Activated naive CD8-positive, alpha-beta T cell treated with anti-CD3 and anti-CD28 coated beads for 36 hours (primary cell): ENCODE measurements at places on chromosomes 11 and 22. TPM values are rescaled to one million over a fixed set of nuclear protein-coding genes. Genes with fewer than 3 reads are reported as not detected.

The KRTAP5-9 gene
- total RNA-seq, result not detected

The LINC01488 gene
- total RNA-seq, result not detected

The TBX10 gene
- total RNA-seq, result not detected

The SMCO4 gene
- total RNA-seq, result 6.8 TPM

The TSPAN18 gene
- total RNA-seq, result 1.2 TPM

The OR52H1 gene
- total RNA-seq, result not detected

The SVIP gene
- total RNA-seq, result 79.4 TPM

The OR52L1 gene
- not detected for total RNA-seq

The SCGB1D2 gene
- total RNA-seq, result not detected

The SLC22A25 gene
- not detected for total RNA-seq

The CABP4 gene
- total RNA-seq, result 0.28 TPM

The SLCO2B1 gene
- not detected for total RNA-seq

The HEPACAM gene
- total RNA-seq, result not detected

The OR52E6 gene
- not detected for total RNA-seq

- DNase-seq, result no peak
These were observed 1220.2 kb downstream of the JRKL start for GRCh38 chr11:97610000-97610399.

DNA sequence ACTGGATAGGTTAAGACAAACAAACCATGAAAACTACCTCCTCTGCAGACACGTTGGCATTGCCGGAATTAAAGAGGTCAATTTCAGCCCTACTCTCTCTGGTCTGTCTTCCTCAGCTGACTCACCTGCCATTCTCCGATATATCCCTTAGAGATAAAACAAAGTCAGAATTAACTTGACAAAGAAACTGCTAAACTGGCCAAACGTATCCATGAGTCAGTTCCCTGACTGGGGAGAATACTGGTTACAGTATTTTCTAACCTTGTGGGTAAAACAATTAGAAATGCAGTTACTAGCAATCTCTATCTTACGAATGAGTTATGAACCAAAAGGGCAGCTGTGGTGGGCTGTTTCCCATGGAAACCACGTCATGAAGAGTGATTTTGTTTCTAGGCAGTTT is 96.2 kb downstream of the RDX start:
- DNase-seq, result no peak

GRCh38 chr22:24683691-24684090 is 80.7 kb downstream of the GGT1 start:
- no peak for DNase-seq

- no peak for DNase-seq
These were observed 186.9 kb downstream of the EFCAB6 start for GRCh38 chr22:43625242-43625641.

DNA sequence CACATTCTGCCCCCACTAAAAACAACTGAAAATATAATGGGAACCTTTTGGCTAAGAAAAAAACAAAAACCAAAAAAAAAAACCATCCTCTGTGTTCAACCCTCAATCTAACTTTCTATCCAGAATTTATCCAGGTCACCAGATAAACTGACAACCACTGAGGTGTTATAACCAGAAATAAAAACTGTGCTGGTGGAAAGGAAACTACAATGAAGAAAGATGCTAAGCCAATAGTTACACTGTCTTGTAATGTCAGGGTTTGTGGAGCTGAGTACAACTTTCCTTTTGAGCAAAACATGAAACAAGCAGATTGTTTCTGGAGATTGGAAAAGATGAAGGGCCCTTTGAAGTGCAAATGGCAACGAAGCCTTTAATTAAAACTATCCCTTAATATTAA is 50.8 kb downstream of the PRDM10 start:
- no peak for DNase-seq

DNA sequence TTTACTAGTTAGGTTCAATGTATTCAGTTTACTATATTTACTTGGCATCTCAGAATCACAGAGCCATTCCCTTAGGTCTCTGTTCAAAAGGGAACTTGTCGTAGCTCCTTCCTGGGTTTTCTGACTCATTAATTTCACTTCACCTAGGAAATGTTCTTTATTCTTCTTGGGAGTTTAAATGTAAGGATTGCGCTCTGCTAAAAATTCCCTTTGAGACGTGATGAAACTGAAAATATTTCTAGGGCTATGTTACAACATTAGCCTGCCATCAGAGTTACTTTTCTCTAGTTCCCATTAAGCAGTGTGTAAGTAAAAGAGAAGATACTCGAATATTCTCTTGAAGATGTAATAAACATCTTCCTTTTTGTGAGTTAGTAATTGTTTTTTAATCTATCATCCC is 209.5 kb downstream of the CASP12 start:
- no peak for DNase-seq

DNA sequence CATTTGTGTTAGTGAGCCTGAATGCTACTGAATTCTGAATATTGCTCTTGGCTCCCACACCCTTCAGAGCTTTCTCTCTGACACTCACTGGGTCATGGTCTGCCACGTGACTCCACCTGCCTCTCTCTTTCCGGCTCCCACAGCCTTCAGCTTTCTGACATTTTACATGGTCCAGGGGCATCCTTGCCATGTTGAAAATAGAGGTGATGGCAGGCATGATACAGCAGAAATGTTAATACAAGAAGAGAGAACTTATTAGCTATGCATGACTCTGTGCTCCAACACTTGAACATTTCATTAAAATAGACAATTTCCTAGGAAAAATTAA is 90.3 kb upstream of the CLDN5 start:
- no peak for DNase-seq

DNA sequence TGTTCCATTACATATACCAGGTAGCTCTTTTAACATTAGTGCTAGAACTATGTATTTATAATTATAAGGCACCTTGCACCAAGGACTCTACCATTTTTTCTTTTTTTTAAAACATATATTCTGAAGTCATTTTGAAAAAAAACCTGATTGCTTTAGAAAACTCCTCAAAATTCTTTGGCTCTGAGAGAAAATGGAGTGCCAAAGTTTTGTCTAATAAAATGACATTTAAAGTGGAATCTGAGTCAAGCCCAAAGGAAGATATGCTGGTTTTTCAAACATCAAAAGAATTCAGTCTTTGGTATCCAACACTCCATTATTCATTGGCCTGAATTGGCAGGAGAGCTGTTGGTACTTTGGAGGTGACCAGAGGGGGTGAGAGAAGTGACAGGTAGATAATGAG is 116.5 kb downstream of the ME3 start:
- no peak for DNase-seq

DNA sequence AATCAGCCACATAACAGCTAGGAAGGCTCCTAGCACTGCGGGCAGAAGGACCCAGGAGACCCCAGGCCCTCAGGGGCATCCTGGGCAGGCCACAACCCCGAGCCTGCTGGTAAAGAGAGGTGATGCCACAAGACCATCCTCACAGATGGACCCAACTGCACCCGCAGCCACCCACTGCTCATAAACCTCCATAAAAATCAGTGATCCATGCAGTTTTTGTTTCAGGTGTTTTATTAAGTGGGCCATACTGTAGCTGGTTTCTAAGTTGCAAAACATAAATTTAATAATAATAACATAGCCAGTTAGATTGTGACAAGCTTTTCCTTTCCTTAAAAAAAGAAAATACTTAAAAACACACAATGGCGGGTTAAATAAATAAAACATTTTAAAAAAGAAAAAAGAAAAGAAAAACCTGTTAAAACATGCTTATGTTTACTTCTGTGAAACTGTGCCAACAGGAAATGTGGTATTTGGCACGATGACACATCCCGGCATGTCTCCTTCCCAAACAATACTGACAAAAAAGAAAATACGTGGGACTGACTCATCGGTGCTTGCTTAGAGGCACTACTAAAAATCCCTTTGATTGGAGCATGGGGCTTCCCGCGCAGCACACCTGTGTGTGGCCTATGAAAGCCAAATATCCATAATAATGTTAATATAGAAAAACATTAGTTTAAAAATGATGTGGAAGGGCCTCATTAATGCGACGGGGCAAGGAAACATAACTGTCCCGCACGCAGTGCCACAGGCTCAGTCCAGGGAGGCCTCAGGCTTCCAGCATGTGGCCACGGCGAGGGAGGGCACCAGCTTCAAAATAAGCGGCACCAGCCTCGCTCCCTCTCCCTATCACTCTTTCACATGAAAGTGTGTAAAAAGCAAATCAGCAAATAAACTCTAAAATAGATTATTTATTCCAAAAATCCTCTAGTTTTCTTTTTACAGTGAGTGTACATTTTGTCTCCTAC is 47.5 kb upstream of the SCUBE2 start:
- no peak for DNase-seq

GRCh38 chr11:64474680-64475079 is 115.7 kb downstream of the RPS6KA4 start:
- DNase-seq, result no peak

GRCh38 chr22:49202226-49202625 is 625.4 kb downstream of the BRD1 start:
- DNase-seq, result no peak

- DNase-seq, result no peak
These were observed 160.3 kb downstream of the MN1 start for GRCh38 chr22:27641049-27641795.

DNA sequence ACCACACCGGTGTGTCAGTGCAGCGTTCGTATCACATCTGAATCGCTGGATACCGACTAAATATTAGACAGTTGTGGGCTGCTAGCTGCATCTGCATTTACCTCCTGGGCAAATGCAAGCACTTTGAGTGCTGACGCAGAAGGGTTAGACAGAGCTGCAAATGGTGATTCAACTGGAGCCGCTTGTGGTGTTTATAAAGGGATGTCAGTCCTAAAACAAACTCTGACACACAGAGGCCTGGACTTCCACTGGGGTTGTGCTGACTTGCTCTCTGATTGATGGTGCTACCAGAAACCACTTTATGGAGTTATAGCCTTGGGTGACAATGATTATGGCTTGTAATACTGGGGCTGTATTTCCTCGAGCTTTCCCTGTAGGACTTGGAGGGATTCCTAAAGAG is 374.4 kb downstream of the NTM start:
- no peak for DNase-seq

DNA sequence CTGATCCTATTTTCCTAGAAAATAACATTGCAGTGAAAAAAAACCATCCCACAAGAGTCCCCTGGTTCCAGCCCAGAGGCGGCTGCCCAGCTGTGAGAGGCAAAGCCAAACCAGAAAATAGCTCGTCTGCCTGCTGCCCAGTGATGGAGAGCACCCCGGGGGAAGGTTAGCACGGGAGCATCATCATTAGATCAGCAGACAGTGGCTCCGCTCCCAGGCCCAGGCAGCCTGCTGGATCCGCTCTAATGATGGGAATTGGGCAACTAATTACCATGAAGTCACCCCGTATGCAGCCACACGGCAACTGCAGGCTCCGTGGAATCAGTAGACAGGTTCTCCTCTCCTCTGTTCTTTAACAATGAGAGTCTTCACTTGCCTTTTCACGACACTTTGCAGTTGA is 17.1 kb upstream of the B3GAT1 start:
- DNase-seq, result no peak

DNA sequence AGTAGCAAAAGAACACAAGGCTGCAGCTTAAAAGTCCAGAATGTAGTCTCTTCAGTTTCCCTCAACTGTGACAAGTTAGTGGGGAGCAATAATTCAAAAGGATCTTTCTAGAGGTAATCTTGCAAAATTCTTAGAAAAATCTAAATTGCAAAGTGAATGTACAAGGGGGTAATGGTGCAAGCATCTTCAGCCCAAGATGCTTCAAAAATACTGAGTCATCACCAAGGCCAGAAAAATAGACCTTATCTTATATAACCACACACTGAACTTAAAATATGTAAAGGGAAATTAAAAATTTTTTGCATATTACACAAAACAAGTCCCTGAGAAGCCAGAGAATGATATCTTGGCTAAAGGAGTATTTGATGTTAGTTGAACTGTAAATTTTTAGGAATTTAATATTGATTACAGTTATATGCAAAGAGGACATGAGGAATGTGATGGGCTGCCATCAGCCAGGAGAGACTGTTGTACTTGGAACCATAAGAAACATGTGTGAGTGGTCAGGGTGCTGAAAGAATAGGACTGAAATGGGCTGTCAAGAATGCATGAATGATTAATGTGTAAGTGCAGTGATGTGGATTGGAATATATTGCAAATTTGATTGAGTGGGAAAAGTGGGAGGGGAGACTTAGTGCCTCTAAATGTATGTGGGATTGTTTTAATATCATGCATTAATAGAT is 85.7 kb upstream of the LIN7C start:
- no peak for DNase-seq

DNA sequence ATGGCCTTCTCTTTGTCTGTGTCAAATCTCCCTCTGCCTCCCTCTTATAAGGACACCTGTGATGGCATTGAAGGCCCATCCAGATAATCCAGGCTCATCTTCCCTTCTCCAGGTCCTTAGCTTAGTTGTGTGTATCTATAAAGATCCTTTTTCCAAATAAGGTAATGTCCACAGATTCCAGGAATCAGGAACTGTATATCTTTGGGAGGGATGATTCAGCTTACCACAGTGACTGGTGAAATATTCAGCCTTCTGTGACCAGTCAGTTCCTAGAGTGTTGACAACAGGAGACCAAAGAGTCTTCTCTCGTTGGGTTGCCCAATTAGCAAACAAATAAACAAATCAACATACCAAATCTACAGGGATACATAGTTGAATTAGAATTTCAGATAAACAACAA is 175.8 kb downstream of the MPPED1 start:
- no peak for DNase-seq

DNA sequence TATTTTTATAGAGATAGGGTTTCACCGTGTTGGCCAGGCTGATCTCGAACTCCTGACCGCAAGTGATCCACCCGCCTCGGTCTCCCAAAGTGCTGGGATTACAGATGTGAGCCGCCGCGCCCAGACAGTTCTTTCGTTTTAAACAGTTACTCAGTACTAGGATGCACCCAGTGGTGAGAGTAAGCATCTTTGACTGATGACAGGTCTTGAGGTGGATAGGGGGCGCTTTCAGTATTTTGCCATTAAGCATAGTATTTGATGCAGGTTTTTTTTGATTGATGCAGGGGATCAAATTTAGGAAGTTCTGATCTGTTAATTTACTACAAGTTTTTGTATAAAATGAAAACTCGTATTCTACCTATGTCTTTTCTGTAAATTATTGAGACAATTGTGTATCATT is 13.2 kb upstream of the TRIM34 start:
- DNase-seq, result no peak

GRCh38 chr11:44010789-44011251 is 37.0 kb upstream of the ACCSL start:
- DNase-seq, result no peak

- no peak for DNase-seq
These were observed 11.4 kb downstream of the ALDH3B2 start for GRCh38 chr11:67662835-67663531.
